NCI-H187 (cell line): ENCODE measurements at places on chromosomes 16 and 17.

DNA sequence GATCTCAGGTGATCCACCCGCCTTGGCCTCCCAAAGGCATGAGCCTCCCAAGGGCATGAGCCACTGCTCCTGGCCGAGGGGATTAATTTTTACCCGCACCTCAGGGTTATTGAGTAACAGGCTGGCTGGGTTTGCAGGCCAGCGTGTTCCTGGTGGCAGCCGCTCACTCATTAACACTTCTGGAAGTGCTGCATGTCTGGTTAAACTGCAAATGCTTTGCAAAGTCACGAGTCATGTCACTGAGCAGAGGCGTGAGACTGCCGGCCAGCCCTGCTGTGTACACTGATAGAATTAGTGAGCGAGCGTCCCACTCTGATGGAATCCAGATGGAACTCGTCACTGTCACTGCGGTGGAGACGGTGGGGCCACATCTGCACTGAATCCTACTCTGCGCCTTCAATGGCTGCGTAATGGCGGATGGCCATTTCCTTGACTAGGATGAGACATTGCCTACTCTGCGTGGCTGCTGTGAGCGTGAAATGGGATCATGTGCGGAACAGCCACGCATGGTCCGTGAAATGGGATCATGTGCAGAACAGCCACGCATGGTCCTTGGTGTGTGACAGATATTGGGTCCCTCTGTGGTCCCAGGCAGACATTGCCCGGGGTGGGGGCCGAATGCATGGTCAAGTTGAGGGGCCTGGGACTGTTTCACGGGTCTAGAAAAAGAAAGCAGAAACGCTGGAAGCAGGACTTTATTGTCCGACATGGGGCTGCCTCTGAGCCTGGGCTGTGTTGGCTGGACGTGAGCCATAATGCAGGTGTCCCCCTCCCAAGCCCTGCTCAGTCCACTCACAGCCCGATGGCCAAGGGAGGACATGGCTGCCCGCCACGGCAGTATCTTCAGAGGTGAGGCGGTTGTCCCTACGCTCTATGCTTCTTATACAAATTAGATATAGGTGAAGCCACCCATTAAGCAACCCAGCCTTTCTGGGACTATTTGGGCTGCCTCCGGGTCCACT lies 740 bp upstream of the SLC5A10 start:
- DNase-seq = no peak

GRCh38 chr17:35801583-35802224 lies 6.3 kb upstream of the MMP28 start:
- DNase-seq = no peak

DNA sequence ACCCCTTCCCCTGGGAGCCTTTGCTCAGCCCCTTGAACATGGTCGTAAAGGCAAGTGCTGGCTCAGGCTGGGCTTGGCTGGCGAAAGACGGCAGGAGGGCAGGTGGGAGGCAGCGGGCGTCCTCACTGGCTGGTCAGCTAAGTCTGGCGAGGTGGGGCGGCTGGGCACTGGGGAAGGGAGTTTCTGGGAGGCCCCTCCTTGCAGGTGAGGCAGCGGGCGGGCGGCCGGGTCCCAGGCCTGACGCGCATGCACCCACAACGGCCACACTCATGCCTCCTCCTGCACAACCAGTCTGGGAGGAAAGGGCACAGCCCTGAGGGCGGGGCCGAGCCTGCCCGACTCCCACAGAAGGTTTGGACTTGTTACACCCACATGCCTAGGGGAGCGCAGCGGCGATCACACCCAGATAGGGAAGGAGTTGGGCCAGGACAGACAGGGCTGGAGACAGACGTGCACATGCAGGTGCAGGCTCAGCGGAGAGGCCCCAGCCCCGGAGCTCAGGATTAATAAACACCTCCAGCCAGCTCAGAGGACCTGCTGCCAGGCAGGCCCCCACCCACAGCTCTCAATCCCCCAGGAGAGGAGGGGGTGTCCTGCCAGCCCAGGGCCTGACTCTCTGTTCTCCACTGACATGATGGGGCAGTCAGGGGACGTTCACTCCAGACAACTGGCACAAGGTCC lies at the start of gene EVPL:
TSS of gene EVPL (minus strand) at position 148 of the 681 bp plus-strand sequence. CDS start at position 40, 108 bp downstream.
- no peak for DNase-seq

GRCh38 chr17:12362853-12363455 lies 302.7 kb upstream of the MYOCD start:
- no peak for DNase-seq

DNA sequence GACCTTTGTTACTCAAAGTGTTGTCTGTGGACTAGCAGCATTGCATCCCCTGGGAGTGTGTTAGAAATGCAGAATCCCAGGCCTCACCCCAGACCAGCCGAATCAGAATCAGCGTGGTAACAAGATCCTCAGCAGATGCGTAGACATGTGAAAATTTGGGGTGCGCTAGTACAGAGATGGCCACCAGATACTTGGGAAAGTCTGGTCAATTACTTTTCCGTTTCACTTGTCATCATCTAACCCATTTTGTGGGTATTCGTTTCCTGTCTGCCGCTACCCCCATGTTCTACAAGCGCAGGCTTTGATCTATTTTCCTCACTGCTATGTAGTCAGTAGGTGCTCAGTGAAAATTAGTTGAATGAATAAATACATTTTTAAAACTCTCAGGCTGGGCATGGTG lies 33.1 kb upstream of the HERPUD1 start:
- no peak for DNase-seq

DNA sequence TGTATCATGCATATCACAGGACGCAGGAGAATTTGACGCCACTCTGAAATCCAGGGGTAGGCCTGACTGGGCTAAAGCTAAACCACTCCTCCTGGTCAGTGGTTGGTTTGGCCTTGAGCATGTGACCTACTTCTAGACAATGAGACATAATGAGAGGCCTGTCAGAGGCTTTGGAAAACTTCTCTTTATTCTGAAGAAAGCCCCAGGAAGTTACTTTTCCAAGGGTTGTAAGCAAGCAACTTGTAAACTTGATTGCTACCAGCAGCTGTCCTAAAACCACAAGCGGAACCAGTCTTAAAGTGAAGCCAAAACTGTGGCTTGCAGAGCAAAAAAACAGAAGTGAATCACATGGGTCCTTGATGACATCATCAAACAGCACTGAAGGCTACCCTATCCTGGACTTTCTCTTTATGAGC lies 138.2 kb upstream of the COX10 start:
- no peak for DNase-seq

DNA sequence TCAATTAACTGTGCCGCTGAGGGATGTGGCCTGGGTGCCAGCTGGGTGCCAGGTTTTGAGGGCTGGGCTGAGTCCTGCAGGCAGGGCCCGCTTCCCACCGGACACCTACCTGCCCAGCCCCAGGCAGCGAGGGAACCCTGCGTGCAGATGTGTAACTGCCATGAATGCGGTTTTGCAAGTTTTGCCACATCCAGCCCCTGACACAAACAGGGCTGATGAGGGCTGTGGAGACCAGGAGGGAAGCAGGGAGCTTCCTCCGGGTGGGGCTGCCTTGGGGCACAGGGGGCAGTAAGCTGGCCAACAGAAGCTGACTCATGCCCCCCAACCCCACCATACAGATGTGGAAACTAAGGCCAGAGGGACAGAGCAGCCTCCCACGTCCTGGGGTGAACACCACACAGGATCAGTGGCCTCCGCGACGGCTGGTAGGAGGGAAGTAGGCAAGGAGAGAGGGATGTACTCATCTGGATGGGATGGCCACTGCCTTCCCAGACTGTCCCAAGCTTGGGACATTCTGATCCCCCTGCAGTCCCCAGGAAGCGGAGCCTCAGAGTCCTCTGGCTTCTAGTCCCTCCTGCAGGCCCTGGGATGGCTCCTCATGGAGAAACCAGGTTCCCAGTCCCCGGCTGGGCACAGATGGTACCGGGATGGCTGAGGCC lies 1.6 kb downstream of the UBALD1 start:
- DNase-seq = no peak

DNA sequence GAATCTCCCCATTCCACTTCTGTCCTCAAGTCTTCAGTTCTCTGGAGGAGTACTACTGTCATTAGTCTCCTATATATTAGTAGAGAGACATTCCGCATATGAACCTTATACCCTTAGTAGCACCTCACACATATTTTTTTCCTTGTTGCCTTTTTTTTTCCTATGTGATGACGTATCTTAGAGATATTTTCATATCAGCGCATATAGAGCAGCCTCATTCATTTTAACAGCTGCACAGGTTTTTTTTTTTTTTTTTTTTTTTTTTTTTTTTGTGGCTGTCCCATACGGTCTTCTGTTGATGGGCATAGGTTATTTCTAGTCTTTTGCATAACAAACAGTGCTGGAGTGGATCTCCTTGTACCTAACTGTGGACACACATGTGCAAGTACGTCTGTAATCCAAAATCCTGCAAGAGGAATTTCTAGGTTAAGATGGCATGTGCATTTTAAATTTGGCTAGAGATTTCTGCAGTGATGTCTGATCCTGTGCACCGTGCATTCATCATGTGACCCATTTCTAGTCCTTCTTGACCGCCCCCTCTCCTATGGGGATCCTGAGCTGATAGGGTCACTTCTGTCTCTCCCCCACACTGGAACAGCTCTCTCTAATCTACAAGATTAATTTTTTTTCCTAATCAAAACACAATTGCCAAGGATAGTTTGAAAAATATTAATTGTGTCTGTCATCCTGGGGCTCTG lies 64.8 kb downstream of the PRKCB start:
- no peak for DNase-seq

DNA sequence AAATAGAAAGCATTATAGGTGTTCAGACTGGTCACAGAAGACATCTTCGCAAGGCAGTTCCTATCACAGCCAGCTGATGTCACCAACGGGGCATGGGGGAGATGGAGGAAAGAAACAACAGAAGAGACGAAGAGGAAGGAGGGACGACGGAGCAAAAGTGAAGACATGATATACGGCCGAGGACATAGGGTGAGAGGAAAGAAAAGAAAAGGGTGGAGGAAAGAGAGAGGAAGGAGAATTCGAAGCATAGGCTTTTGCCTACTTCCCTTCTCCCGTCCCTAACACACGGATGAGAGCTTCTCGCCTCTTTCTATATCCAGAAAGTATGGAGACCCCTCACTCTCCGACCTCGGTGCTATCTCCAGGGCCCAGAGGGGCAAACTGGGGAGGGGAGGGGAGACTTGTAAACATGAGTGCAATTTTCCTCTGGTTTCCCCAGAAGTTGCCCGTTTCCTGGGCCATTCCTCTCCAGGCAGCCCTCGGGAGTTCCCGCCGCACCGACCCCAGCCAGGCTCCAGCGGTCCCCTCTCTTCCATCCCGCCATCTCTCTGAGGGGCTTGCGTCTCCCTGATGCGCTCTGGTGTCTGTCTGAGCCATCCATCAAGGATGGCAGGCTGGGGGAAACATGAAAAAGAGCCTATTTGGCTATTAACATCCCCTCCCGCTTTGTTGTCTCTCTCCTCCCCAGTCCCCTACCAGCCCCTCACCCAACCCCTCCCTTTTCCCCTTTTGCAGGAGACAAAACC lies 26.0 kb downstream of the COPZ2 start:
- peak; percentile 41 for DNase-seq

DNA sequence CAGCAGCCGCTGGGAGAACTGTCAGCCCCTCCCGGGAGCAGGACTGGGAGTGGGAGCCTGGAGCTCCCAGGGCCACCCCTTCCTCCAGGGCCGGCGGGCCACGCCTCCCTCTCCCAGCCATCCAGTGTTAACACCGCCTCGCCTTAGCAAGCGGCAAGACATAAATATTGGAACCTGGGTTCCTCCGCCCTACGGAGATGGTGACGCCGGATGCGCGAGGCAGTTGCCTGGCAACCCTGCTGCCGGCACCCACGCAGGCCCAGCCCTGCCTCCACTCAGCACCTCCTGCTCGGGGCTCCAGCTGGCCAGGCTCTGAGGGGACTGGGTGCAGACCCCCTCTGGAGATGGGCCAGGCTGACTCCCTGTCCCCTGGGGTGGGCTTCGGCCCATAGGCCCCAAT lies 27.4 kb upstream of the CACNA1H start:
- peak; percentile 46 for DNase-seq

- DNase-seq = no peak
These were observed 68.1 kb upstream of the CES5A start for GRCh38 chr16:55943267-55943666.

- no peak for DNase-seq
These were observed 14.6 kb upstream of the CDH8 start for GRCh38 chr16:62050793-62051192.

GRCh38 chr17:44247876-44248736 lies 19.8 kb downstream of the SLC4A1 start:
- no peak for DNase-seq

DNA sequence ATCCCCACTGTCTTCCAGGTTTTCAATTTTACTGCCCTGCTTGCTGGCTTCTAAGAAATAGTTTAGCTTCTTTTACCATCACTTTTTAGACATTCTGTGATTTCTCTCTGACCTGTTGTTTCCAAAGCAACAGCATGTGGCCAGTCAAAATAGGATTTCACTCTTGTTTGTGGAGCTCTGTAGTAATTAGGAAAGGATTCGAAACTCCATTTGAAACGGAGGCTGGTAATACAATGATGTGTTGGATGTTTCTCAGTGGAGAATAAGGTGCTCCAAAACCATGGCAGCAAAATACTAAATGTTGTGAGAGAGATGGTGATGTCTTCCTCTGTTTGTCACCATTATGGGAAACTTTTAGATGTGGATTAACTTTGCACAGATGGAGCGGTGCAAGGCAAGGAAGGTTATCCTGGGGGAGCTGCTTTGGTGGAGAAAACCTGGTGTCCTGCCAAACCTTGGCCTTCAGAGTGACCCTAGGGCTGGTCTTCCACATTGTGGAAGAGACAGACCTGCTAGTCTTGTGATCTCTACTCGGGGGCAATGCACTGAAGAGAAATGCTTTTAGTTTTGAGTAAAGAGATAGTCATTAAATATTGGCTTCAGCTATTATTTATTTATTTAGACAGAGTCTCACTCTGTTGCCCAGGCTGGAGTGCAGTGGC lies 79.4 kb downstream of the PRKCA start:
- DNase-seq = no peak

- DNase-seq = no peak
These were observed 58.3 kb downstream of the RAI1 start for GRCh38 chr17:17739388-17740066.

- DNase-seq = no peak
These were observed 14.0 kb downstream of the ERN1 start for GRCh38 chr17:64115822-64116534.

GRCh38 chr16:19479302-19479721 lies 42.6 kb downstream of the GDE1 start:
- DNase-seq = no peak

- DNase-seq = no peak
These were observed 138.9 kb downstream of the GSG1L start for GRCh38 chr16:27924411-27925118.

GRCh38 chr17:3641717-3642486 lies 5.3 kb downstream of the CTNS start:
- DNase-seq = no peak

GRCh38 chr16:50293994-50294855 lies 27.9 kb downstream of the ADCY7 start:
- no peak for DNase-seq

DNA sequence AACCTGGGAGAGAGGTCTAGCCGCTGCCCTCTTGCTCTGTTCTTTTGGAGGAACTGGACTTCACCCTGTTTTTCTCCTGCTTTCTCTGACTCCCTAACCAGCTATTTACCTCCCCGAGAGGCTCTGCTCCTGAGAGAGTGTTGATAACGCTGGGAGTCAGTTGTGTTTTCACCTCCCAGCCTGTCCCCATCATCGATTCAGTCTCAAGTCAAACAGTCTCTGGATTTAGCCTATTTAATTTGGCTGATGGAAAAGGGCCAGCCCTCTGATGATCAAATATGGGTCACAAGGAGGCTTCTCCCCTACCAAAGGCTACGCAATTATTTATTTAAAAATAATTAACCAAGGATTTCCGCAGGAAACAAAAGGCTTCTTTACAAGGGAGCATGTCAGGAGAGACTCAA lies 31.8 kb downstream of the HNF1B start:
- DNase-seq = no peak

GRCh38 chr16:19555938-19556771 lies 652 bp downstream of the VPS35L start:
- no peak for DNase-seq

- DNase-seq = no peak
These were observed 147.6 kb downstream of the CHD9 start for GRCh38 chr16:53202398-53202797.
